ENCODE measurements at places on chromosomes 2 and 18.

- DNase-seq: no peak
These were observed 84.2 kb downstream of the LBH start for GRCh38 chr2:30315391-30316063.

DNA sequence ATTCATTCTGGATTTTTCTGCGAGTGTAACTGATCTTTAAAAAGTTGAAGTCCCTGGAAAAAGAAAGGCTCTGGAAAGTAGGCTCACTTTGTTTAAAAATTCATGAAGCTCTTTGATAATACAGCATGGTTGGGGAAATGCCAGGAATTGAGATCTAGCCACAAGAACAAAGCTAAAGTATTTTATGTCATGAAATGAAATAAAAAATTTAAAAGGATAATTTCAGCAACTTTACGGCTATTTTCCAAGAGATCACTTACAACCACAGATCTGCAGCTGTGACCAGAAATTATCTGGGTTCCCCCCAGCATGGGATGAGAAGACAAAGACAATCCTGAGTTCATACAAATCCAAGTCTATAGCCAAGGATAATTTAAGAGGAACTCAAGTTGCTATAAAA is 25.3 kb upstream of the RFX8 start:
- DNase-seq: no peak

GRCh38 chr2:173750831-173751230 is 214.3 kb downstream of the SP3 start:
- DNase-seq: no peak

GRCh38 chr2:120319123-120319522 is 26.8 kb upstream of the INHBB start:
- DNase-seq: no peak

DNA sequence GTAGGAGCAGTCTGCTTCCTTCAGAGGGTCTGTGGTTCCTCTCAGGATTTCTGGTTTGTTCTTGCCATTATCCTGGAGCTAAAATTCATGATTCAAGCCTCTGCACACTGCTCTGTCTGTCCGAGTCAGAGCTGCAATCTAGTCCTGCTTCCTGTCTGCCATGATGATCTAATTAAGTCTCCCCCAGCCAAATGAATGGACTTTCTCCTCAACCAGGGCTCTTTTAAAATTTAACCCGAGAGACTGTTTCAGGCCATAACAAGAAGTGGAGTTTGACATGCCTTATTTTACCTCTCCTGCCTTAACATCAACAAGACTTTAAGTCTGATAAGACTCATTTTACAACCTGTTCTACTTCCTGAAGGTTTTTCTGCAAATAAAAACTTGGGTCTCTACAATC is 1009.6 kb upstream of the DDX18 start:
- no peak for DNase-seq

DNA sequence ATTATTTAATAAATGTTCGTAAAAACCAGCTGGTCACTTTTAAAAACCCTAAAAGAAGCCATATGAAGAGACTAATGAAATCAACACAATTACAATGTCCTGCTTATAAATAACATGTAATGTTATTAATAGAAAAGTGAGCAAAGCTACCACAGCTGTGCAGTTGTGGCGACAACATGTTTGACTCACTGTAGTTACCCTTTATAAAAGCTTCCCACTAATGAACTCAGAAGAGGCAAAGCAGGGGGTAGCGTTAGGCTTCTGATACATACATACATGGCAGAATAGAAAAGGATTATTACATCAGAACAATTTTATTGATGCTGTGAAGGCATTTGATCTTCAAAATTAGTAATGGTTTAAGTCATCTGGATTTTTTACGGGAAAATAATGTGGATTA is 219.7 kb downstream of the SLC4A10 start:
- DNase-seq: no peak

- DNase-seq: no peak
These were observed 43.8 kb downstream of the SLC4A3 start for GRCh38 chr2:219671279-219671678.

- DNase-seq: no peak
These were observed 197.7 kb downstream of the UBE2E3 start for GRCh38 chr2:181178130-181178529.

GRCh38 chr2:41992671-41993434 is 55.0 kb upstream of the PKDCC start:
- no peak for DNase-seq

DNA sequence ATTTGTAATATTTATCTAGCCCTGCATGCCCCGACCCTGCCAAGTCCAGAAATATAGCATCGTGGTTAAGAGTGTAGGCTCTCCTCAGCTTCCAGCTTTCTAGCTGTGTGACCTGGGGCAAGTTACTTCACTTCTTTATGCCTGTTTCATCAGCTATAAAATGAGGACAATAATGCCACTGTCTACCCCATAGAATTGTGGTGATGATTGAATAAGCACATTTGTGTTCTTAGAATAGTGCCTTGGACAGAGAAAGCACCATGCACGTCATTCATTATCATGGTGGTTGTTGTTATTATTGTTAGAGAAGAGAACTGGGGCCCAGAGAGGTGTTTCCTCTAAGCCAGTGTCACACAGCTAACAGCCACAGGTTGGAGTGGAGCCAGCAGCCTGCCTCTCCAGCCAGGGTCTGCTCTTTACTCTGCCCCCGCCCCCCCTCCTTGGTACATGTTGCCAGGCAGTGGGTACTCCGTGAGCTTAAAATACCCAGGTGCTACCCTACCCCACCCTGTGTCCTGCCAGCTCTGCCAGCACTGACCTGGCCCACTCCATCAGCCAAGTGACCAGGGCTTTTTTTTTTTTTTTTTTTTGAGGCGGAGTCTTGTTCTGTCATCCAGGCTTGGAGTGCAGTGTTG is 202.1 kb downstream of the CTIF start:
- DNase-seq: no peak

GRCh38 chr2:126836761-126837679 is 61.7 kb upstream of the TEX51 start:
- DNase-seq: no peak

- no peak for DNase-seq
These were observed 160.2 kb upstream of the NCK2 start for GRCh38 chr2:105584435-105585010.

DNA sequence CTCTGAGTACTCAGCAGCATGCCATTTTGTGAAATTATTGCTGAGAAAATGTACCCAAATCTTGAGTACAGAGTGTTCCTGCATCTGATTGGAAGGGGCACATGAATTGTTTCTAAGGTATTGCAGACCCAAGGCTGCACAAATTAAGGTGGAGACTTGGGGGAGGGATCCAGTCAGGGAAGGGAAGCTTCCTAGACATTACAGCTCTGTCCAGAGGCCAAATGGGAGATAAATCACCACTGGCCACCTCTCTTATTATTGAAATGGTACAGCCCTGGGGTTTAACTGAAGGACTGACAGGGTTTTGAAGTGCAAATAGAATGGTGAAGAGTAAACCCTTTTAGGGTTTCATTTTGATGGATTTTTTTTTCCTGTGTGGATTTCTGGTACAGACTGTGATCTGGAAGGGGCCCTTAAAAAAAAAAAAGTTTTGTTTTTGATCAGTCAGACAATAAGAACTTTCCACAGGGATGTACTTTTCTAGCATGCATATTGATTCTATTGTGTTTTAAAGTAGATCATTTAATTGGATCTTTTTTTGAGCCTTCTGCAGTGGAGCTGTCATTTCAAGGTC is 119.4 kb downstream of the GREB1L start:
- DNase-seq: peak; percentile 28

GRCh38 chr2:86186431-86186830 is 8.8 kb downstream of the IMMT start:
- no peak for DNase-seq

- no peak for DNase-seq
These were observed 31.8 kb upstream of the KCNF1 start for GRCh38 chr2:10879624-10880585.

GRCh38 chr2:24958411-24958935 is 13.3 kb downstream of the DNAJC27 start:
- DNase-seq: no peak

DNA sequence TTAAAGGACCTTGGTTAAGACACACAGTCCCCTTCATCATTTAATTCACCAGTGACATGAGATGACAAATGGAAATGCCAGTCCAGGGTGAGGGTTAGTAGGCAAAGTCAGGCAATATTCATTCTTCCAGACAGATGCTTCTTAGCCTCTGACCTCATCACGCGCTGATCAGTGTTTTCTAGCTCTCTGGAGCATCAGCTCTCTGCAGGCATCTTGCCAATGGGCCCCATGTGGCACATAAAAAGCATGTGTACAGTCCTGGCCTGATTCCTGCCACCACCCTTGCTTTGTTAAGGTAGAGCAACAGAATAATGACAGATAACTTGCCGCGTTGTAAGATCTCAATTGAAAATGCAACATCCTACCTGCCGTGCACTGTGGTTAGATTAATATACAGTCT is 20.3 kb upstream of the NPAS2 start:
- DNase-seq: no peak

DNA sequence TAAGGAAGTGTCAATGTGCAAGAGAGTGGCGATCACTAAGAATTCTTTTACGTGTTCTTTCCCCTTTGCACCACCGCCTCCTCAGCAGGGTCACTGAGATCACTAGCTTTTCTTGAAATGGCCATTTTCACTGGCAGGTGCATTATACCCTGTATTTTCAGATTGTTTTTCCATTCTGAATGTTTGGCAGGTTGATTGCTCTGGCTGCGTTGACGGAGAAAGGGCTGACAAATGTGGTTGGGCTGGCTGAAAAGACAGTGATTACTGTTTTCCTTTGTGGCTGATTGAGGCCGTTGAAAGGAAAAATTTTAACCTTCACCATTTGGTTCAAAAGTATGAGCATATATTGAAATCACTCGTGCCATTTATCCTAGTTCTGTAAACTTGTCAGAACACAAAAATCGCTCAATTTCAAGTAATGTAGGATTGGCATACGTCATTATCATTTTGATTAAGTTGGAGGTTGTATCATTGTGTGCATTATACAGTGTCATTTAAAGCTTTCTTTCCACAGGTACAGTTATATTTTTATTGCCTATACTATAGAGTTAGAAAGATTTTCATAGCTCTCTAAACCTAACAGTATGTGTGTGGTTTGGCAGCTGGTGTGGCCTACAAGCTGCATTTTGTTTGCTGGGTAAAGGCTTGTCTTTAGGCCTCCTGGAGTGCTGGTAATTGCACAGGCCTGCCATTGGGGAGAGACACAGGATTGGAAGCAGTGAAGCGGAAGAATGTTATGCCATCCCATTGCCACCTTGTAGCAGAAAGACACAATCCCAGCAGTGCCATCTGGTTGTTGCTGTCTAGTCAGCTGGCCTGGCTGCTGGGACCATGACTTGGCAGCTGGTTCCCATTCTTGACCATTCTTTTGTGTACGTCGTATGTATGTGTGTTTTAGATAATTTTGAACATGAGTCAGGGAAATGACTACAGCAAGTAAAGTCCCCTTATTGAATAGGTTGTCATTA is 36.7 kb downstream of the DYNC1I2 start:
- DNase-seq: peak; percentile 88

- no peak for DNase-seq
These were observed 780.0 kb upstream of the RAB6C start for GRCh38 chr2:129199501-129199900.

- DNase-seq: no peak
These were observed 244.9 kb upstream of the MYT1L start for GRCh38 chr2:2575870-2576386.

DNA sequence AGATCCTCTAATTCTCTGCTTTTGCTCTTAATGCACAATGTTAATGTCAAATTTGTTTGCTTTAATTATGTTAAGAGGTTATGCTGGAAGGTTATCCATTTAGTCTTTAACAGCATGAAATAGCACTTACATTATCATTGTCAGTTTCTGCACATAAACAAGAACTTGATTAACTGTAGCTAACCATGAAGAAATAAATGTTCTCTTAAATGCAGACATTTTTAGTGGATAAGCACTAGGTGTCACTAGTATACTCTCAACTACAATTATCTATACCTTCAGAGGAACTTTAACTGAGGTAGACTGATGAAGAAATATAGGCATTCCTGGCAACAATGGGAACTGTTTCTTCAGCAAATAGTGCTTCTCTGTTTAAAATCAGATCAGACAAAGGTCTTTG is 178.8 kb upstream of the CHST9 start:
- DNase-seq: peak; percentile 2

- DNase-seq: no peak
These were observed 2.4 kb downstream of the MRPL33 start for GRCh38 chr2:27773959-27774358.

DNA sequence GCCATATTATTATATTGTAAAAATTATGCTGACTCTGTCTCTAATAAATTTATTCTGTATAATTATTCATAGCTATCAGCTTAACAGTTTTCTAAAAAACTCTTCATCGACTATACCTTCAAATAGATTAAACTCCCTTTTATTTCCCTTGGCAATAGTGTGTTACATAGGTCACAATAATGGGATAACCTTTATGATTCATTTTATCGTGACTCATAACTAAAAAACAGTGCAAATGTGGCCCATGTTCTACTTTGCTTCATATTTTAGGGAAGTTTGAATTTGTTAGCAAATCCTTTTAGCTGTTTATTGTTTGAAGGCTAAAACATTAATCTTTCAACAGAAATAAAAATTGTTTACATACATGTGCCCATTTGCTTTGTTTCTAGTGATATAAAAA is 783.2 kb upstream of the CDH2 start:
- no peak for DNase-seq

DNA sequence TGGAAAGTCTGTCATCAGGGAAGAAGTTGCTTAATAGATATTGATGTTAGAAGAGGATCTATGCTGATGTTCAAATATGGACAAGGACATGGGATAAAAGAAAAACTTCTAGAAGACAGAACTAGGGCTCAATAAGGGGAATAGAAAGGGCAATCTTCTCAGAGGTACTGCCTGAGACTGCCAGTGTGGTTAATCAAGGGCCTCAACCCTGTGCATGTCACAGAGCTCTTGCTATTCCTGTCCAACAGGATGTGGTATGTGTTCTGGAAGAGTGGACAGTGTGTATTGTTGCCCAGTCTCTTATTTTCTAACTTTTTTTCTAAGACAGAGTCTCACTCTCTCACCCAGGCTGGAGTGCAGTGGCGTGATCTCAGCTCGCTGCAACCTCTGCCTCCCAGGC is 27.8 kb upstream of the RNF125 start:
- DNase-seq: no peak

GRCh38 chr2:69095305-69095704 is 82.3 kb downstream of the ANTXR1 start:
- DNase-seq: no peak

- no peak for DNase-seq
These were observed 259.4 kb downstream of the TNS1 start for GRCh38 chr2:217743407-217743806.

GRCh38 chr2:188734691-188735090 is 239.5 kb upstream of the COL3A1 start:
- DNase-seq: no peak

- DNase-seq: no peak
These were observed 249.7 kb downstream of the IKZF2 start for GRCh38 chr2:212901604-212902275.

- no peak for DNase-seq
These were observed 107.8 kb downstream of the NDUFA10 start for GRCh38 chr2:239917125-239917956.

DNA sequence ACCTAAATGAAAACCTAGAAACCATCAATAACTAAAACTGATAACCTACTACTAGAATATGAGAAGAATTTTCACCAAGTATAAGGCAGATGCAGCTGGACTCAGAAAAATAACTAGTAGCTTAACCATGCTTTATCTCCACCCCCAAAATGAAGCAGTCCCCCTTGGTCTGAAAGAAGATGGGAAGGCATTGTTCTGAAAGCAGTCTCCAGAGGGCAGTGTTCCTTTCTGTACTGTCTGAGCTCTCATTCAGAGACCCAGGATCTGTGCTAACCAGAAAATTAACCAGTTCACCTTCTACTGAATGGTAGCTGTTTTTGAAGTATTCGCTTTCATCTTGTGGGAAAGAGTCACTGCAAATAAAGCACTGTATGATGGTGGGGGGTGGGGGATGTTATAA is 273.0 kb downstream of the PDE11A start:
- DNase-seq: peak; percentile 38

- DNase-seq: no peak
These were observed 148.8 kb downstream of the VAPA start for GRCh38 chr18:10062302-10063300.

All from cerebellar cortex (tissue), 1 donor.